ENCODE measurements at places on chromosomes 5 and 9.

DNA sequence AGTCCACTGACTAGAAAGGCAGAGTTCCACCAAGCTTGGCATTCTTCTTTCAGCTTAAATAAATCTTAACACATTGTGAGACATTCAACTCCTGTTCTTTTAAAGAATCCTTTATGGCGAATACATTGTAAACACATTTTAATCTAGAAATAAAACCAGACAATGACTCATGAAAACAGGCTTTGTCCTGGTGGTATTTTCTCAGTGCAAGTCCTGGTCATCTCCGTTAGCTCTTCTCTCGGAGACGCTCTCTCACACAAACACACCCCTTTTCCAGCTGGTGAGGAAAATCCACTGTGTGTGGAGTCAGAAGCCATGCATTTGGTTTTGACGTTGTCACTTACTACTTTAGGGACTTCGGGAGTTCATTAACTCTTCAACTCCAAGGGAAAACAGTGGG, 140.4 kb downstream of the AUH start:
- peak; percentile 84 for DNase-seq

DNA sequence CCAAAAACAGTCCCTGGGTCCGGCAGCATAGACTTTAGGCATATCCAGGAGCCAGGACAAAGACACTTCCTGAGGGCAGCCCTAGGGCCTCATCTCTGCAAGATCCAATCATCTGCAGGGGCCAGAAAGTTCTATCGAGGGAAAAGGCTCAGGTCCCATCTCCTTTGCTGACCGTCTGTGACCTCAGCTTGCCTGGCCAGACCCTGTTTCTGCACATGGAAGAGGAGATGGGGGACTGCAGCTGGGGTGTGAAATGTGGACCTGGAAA, 51.0 kb upstream of the FCN1 start:
- no peak for DNase-seq

- no peak for DNase-seq
These were observed 21.9 kb downstream of the ARHGEF37 start for GRCh38 chr5:149603210-149603609.

DNA sequence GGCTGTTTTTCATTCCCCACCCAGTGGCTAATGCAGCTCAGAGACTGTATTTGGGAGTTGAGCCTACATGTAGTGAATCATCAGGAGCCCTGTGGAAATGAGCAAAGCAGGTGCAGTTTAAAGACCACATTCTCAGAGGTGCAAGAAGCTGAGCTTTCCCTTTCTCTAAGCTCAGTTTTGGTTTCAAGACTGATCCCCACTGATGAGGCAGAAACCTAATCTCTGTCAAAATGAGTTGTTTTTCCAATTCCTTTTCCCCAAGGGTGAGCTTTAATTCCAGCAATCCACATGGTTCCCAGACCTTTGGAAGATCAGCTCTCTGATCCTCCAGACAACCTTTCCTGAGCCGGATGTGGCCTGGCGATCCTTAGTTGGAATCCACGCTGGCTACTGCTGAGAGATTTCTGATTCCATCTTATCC, 420.5 kb downstream of the EBF1 start:
- DNase-seq = no peak

DNA sequence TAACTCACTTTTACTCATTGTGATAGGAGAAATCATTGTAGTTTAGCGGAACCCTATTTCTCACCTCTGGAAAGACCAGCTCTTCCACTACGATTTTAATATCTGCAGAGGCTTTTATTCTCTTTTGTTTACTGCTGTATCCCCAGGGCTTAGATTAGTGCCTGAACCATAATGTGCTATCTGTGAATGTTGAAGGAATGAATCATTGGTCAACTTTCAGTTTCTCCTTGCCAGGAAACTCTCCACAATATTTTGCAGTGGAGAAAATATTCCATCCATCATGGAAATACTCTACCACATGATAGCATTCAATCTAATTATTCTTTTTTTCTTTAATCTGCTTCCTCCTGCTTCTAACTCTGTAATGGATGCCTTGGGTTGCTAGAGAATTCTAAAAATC, 263.5 kb upstream of the PTPRD start:
- DNase-seq = peak; percentile 74

DNA sequence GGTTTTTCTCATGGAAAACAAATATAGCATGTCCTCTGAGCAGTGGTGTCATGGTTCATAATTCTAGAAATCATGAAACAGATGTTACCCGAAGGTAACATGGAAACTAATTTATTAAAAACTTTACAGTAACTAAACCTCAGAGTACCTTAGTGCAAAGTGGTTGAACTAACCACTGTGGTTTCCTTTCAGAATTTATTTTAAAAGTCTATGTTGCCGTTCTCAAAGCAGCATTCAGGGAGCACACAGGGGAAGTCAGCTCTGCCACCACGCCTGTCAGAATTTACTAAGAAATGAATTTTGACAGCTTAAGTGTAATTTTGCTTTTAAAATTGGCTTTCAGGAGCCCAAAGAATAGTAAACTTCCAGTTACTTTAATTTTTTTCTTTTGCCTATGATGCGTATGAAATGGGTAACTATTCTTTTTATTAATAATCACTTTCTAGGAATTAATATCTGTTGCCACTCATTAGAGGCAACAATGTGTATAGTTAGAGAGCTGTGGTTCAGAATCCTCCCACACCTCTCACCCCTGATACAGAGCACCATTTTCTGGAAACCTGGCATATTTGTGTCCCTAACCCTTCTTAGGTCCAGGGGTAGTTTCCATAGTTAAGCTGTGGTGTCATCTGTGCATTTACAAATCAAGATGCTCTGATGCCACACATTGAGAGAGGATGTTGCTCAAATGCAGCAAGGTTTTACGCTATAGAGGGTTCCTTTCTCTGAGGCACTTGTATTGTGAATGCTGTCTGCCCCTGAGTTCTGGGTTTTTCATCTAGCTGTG, 202.6 kb downstream of the ZSWIM6 start:
- no peak for DNase-seq

DNA sequence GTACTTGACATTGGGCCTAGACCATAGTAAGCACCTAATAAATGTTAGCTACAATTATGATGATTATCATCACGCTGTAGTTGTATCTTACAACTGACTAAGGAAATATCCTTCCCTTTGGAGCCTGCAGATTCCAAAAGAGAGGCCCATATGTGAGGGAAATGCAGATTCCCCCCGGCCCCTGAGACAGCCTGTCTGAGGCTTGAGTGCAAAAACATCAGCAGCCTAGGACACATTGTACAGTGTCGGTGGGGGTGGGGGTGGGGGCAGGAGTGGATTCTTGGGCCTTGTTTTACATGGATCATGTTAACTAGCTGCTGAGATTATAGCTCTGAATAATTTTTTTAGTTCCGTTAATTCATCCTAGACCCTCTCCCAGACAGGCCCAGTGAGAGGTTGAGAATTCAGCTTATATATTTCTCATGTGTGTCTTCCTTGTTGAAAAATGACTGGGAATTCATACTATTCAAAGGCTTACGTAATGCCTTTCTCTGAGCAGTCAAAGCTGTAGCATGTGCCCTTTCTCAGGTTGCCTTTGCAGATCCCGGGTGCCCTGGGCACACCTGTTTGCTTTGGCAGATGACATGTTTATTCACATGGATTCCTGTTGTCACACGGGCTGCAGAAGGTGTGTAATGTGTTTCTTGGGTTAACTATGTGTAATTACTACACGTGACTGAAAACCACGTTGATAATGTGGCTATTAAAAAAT, 262.8 kb downstream of the NR3C1 start:
- peak; percentile 18 for DNase-seq

DNA sequence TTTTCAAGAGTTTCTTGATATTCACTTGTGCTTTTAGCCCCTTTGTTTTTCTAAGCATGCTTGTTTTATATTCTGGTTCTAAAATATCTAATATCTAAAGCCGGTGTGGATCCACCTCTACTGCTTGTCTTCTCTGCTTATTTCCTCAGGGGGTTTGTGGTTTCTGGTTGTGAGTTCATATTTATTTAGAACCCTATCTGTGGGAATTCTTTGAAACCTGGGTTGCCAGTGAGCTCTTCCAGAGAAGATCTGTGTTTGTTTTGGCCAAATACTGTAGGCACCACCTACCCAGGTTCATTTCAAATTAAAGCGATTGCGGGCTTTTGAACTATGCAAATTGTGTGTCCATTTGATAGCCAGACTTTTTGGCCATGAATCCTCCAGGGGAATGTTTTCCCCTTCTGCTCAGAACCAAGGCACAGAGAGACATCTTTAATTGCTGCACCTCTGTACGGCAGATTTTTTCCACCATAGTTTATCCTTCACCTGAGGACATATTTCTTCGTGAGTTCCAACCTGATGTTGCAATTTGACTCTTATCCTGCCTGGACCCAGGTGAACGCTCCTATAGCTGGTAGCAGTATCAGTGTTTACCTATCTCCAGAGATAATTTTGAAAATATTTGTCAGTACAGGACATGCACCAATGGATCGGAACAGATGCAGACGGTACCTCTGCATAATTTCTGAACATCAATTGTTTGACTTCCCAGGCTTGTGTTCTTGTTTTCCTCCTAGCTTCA, 2.4 kb upstream of the ZBTB43 start:
- no peak for DNase-seq
